ENCODE measurements at places on chromosomes 16 and 17.

- DNase-seq = no peak
These were observed 31.2 kb downstream of the CTU2 start for GRCh38 chr16:88737298-88738150.

DNA sequence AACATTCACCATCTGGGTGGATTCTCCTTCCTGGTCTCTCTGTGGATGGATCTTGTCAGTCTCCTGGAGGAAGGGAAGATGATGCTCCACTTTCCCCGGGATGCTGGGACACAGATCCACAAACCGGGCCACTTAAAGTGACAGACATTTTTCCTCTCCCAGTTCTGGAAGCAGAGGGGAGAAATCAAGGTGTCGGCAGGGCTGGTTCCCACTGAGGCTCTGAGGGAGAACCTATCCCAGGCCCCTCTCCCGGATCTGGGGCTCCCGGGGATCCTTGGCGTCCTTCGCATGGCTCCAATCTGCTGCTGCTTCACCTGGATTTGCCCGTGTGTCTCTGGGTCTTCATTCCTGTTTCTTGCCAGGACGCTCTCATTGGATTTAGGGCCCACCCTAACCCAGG, 263.1 kb upstream of the TNRC6C start:
- DNase-seq = no peak

DNA sequence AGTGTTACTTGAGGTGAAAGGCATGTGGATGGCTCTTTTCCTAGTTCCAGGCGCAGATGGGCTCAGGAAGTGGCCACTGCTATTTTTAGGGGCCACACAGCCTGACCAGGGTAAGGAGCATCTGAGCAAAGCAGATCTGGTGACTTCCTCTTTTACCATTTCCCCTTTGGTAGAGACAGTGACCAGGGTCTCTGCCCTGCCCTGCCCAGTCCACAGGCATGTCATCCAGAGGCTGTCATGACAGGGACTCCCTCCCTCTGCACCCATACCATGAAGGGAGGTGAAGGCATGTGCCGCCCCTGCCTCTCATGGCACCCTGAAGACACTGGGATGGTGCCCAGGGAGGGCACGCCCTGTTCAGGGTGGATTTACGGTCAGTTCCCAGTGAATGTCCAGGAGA, 2.2 kb downstream of the PLA2G15 start:
- no peak for DNase-seq

DNA sequence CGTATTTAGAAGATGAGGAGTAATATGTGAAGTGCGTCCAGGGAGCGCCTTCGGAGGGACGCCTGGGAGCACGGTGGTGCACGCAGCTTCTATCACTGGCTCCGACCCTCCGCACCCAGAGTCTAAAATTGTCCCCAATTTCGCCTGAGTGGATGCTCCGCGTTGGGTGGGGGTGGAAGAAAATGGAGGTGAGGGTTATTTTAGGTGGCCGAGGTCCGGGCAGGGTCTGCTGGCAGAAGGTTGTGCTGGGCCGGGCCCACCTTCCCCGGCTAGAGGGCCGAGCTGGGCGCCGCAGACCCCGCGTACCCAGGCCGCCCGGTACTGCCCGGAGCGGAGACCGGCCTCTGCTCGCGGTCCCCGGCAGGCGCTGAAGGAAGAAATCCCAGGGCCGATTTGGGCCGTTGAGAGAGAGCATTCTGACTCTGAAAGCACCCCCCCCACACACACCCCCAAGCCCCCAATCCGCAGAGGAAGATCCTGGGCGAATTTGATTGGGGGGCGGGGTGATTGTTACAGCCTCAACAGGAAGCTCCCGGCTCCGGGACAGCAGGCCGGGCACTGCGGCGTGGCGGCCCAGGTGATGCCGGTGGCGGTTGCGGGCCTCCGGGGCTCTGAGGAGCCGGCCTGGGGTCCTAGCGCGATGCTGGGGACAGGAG, 3.0 kb downstream of the BAHCC1 start:
- no peak for DNase-seq

DNA sequence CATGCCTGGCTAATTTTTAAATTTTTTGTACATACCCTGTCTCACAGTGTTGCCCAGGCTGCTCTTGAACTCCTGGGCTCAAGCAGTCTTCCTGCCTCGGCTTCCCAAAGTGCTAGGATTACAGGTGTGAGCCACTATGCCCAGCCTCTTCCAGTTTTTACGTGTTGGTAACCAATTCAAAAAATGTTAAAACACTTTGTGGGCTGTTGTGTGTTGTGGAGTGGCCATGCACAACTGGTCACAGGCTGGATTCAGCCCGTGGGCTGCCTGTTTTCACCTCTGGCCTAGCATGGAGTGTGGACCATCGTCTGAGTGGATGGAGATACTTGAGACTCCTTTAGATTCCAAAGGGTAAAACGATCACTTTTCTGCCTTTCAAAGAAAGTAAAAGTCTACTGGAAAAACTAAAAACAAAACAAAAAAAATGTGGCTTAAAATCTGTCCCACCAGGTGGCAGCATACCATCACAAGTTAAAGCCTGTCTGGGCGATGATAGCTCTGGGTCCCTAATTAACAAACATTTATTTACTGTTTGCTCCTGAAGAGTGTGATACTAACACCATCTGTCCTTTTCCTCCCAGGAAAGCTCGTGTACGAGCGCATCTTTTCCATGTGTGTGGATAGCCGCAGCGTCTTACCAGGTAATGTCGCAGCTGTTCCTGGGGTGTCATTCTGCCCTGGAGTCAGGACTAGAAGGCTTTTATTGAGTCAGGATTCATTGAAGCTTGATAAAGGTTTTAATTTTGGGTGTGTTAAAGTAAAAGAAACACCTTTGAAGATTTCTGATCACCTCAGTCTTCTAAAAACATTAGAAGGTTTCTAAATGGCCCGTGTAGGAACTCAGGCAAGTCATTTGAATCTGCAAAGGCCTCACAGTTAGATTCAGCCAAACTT, 45.8 kb downstream of the VPS35L start:
- no peak for DNase-seq

- DNase-seq = no peak
These were observed 12.4 kb downstream of the MRPL27 start for GRCh38 chr17:50360486-50361115.

DNA sequence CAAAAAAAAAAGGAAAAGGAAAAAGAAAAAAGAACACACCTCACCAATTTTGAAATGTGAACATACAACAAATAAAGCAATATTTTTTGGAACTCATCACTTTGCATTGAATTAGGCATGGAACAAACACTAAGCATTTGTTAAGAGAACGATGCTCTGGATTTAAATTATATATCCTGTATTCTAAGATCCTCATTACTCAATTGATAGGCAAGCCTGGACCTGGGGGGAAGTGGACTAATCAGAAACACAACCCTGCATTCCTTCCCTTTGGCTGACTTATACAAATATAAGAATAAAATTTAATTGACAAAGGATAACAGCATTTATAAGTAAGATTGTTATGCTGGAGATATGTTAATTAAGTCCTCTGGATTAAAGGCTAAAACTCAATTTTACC, 2.2 kb downstream of the GJC1 start:
- DNase-seq = no peak

DNA sequence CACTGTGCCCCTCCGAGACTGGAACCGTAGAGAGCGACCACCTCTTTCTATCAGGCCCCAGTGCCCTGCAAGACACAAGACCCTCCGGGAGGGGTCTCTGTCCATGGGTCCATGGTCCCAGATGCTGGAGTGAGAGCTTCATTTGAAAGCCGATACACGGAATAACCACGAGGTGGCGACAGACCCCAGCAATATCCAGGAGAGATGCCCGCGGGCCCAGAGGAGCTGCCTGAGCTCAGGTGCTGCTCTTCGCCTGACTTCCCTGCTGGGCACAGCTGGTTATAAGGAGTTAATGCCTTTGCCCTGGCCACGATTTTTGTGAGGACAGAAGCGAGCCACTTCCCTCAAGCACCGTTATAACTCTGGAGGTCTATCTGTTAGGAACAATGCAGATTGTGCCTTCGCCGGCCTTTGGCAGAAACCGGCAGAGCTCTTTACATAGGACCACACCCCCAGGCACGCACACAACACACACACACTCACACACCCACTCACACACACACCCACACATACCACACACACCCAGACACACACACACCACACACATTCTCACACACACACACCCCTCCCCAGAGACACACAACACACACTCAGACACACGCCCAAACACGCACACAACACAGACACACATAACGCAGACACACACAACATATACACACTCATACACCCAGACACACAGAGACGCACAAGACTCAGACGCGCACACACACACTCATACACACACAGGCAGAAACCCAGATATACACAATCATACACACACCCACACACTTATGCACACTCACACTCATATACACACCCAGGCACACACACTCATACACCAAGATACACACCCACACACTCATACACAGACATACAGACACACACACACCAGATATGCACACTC, 436.4 kb downstream of the SOX9 start:
- DNase-seq = no peak

GRCh38 chr17:43756201-43756600, 2.4 kb downstream of the SOST start:
- DNase-seq = no peak

DNA sequence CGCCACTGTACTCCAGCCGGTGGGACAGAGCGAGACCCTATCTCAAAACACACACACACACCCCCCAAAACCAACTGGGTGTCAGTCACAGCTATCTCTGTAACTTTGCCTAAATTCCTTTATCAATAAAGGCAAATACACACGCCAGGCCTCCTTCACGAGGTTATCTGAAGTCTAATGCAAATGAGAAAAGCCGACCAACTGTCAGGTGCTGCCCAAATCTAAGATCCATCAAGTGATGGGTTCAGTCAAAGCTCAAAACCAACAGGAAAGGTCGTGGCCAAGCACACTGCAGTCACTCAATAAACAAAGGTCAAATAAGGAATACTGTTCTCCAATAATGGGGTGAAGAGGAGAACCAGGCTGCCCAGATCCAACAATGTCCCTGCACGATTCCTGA, 1.1 kb downstream of the ANKFY1 start:
- DNase-seq = no peak

DNA sequence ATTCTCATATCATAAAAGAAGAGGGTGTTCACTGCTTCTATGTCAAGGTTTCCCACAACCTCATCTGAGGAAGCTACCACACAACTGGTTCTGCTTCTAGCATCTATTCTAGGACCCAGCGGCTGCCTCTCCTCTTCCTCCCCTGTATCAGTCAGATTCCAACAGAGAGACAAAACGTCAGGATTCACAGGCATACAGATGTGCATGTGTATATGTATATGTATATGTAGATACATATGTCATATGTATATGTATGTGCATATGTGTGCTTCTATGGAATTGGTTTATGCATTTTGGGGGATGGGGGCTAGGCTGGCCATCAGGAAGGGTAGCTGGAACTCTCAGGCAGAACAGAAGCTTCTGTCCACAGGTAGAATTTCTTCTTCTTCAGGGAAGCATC, 37.4 kb upstream of the NLRP1 start:
- DNase-seq = no peak

- no peak for DNase-seq
These were observed 51.2 kb downstream of the SYCE1L start for GRCh38 chr16:77250400-77250799.

DNA sequence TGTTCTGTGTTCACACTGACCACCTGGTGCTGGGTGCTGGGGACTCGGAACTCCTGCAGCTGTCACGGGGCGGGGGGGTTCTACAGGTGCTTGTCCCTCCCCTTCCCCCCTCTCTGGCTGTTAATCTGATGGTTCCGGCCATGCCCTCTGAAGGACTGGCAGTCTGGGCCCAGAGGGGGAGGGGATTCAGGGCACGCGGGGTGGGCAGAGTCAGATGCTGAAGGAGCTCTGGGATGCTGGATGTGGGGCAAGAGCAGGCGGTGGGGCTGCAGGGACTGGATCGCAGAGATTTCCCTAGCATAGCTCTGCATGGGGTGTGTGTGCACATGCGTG, 5.4 kb upstream of the TBX21 start:
- DNase-seq = no peak

- no peak for DNase-seq
These were observed 6.0 kb upstream of the CCL4L2 start for GRCh38 chr17:36204724-36205500.

DNA sequence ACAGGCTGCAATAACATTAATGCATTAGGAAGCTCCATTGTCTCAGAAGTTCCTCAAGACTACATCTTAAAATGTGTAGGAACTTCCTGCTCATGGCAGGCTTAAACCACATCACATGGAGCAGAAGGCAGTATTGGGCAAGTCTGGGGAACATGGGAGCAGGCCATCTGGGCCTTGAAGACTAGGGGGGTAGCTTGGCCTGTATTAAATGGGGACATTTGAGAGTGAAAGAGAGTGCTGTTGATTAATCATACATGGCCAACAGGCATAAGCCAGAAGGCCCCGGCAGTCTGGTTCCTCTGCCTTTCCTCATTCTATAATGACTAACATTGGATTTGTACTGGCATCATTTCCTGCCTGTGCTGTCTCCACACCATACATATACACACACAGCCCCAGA, 25.2 kb upstream of the SLC5A11 start:
- no peak for DNase-seq
